Fibroblast of skin of left biceps (primary cell): ENCODE measurements at places on chromosomes 1 and 21.

DNA sequence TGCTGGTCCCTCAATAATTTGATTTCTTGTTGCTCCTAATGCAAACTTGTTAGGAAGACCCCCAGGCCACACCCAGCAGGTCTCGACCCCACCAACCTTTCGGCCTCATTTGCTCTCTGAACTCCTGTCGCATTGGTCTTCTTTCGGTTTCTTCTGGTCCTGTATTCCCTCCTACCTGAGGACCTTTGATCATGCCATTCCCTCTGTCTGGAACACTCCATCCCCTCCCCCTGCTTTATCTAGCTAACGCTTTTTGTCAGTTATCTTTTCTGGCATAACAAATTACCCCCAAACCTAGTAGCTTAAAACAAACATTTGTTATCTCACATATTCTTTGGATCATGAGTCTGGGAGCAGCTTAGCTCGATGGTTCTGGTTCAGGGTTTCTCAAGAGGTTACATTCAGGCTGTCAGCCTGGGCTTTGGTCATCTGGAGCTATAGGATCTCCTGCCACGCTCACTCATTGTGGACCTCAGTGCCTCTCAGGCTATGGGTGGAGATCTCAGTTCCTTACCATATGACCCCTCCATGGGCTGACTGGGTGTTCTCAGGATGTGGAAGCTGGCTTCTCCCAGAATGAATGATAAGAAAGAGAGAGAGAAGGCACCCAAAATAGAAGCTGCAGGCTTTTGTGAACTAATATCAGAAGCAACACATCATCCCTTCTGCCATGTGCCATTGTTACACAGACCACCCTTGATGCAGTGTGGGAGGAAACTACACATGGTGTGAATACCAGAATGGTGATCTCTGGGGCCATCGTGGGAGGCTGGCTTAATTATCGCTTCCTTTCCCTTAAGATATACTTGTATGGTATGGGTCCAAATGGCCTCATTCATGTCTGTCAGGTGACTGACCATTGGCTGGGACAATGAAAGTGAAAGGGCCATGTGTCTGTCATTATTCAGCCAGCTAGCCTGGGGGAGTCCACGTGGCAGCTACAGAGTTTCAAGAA lies 29.1 kb upstream of the BCAR3 start:
- DNase-seq: no peak

DNA sequence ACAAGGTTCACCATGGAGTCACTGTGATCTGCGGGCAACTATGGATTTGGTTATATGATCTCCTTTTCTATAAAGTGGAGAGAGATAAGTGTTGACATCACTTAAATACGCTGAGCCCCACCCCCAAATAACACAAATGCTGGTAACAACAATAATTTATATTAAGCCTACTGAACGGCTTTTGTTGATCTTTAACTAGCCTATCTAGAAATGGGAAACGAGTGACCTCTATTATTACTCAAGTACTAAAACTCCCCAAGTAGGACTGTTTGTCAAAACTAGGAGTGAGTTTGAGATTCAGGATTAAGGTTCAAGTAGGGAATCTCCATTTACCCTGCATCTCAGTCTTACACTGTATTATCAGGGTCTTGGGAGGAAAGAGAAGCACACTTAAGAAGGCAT lies 52.2 kb downstream of the MAP3K7CL start:
- no peak for DNase-seq

GRCh38 chr1:78658901-78659300 lies 9.3 kb downstream of the IFI44 start:
- DNase-seq: no peak

DNA sequence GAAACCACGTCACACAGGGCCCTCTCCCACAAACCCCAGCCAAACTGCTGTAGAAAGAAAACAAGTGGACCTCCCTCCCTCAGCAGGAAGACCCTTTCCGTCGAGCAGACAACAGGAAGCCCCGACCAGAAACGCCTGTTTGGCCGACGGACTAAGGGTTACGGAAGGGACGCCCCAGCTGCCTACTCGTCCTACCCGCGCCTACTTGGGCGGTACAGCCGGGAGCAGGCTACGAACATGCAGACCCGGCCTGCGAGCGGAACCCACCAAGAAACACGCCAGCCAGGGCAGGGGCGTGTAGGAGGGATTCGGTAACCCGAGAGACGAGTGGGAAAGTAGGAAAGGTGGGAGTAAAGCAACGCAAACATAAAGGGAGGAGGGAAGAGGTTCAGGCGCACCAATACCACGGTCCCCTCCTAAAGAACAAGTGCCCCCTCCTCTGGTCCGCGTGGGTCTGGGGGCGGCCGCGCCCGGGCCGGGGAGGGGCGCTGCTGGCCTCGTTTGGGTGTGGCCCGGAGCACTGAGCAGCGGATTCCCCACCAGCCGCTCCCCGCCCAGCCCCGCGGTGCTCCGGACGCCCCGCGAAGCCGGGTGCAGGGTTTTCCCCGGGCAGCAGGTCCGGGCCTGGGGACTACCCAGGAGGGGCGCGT lies 450 bp downstream of the S100A10 start:
- DNase-seq: no peak

DNA sequence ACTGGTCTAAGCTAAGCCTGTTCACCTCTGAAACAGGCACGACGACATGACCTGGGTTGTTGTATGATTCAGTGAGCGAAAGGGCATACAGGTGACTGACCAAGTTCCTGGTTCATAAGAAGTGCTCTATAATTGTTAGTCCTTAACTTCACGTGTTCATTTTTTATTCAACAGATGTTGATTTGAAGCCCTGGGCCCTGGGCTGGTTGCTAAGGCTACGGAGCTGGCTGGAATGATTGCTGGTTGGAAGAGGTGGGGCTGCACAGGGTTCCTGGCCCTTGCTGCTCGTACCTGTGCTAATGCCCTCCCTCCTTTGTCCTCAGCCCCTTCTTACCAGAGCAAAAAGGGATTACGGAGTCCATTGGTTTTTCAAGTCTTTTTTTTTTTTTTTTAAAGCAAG lies 111.3 kb upstream of the CSF3R start:
- no peak for DNase-seq

GRCh38 chr1:245901565-245901964 lies 605.5 kb downstream of the SMYD3 start:
- DNase-seq: no peak

DNA sequence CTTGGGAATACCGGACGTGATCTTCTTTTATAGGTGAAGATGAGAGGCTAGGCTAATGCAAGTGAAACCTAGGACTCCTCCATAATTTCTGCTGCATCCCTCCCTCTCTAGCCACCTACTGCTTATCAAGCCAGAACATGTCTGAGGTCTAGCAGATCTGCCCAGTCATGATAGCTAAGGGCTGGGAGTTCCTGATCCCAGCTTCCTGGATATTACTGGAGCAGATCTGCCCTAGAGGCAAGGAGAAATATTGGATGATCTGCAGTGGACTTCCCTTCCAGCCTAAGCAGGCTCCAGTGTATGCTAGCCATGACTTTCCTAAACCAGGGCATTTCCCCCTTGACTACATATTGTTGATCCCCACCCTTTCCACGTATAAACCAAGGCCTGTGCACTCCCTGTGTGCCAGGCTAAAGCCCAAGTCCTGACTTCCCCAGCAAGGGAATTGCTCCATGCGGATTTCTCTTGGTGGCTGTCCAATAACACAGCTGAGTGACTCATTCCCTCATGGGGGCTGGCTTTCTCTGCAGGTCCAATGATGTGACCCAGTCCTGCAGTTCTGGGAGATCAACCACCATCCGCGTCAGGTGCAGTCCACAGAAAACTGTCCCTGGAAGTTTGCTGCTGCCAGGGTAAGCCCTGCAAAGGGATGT lies 15.5 kb upstream of the SARS1 start:
- peak; percentile 45 for DNase-seq

DNA sequence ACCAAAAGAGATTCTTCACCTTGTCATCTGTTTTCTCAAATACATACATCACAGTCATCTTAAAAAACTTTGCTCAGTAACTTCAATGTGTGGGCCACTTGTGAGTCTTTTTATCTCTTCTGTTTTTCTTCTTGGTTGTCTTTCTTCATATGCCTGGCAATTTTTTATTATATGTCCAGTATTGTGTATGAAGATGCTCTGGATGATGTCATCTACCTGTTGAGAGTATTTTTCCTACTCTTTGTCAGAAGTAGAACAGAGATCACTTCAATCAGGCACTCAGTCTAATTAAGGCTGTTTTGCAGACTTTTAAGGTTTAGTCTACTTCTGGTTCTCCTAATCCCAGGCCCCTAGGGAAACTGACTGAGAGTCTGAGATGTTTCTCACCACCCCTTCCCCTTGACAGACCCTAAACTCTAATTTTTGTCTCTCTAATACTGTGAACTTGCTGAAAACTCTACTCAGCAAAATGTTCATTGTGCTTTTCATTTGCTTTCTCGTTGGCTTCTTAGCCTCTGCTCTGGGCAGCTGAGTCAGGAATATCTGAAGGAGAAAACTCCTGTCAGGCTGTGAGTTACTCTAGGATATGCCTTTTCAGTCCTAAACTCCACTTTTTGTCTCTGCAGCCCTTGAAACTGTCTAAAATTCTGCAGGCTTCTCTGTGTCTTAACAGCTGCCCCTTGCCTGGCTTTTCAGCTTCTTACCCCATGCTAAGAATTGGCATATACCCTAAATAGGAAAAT lies 33.0 kb upstream of the DNAJC6 start:
- no peak for DNase-seq

DNA sequence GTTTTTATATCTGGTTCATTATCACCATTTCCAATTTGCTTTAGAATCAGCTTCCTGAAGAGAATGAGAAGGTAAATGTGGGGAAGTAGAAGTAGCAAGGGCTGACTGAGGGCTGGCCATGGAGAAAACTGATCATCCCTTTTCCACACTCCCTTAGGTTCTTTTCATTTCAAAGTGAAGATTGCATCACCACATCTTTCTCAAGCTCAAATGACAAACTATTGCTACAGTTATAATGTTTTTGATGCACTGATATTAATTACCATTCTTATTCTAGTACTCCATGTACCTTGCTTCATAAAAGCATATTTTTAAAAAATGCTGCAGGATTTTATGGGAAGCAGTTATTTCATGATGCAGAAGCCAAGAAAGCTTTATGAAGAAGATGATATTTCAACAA lies 7.9 kb upstream of the AK5 start:
- no peak for DNase-seq

- DNase-seq: no peak
Measured at GRCh38 chr1:51989582-51990477, 670 bp downstream of the RAB3B start.

GRCh38 chr1:87939444-87939843 lies 610.8 kb downstream of the LMO4 start:
- no peak for DNase-seq

- no peak for DNase-seq
Measured at GRCh38 chr21:38267991-38268863, 11.4 kb downstream of the KCNJ15 start.

- no peak for DNase-seq
Measured at GRCh38 chr1:19734472-19734999, 65.2 kb downstream of the TMCO4 start.
